Right ventricle myocardium inferior (tissue), 1 donor: ENCODE measurements at places on chromosomes 2 and 18.

DNA sequence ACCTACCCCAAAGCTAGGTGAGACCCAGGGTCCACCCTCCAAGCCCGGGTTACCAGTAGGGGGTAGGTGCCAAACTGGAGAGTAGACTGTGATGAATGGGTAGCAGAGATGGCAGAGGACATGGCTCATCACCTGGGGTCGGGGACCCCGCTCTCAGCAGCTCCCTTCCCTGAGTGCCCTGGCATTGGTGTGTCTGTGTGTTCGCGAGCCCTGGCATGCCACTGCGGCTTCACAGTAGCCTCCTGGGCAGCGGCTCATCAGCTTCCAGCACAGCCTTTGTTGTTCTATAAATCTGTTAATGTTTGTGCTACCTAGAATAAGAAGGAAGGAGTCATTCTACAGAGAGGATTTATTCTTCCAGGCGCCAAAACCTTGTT, 62.6 kb upstream of the ALPP start:
- DNase-seq, result no peak

DNA sequence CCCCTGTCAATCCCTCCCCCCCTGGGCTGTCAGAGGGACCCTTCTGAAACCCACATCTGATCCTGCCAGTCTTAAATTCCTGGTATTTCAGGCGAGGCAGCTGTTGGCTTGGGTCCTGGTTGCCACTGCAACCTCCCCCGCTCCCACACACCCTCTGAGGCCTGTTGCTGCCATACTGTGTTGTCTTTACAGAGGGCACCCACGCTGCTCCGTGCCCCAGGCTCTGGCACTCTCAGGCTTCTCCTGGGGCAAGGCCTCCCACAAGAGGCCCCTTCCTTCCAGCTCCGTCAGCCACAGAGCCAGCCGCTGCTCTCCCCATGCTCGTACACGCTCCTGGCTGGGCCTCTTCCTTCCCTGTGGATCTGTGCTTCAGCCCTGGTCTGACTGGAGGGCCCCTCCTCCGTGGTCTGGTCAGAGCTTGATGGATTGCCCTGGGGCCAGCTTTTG, 8.6 kb downstream of the CABLES1 start:
- no peak for DNase-seq

- no peak for DNase-seq
Measured at GRCh38 chr18:78605255-78605654, 374.4 kb upstream of the SALL3 start.

- no peak for DNase-seq
Measured at GRCh38 chr2:172333235-172333977, 94.0 kb upstream of the ITGA6 start.
